Right lobe of liver (tissue), 6 donors: ENCODE measurements at places on chromosomes 3 and 15.

DNA sequence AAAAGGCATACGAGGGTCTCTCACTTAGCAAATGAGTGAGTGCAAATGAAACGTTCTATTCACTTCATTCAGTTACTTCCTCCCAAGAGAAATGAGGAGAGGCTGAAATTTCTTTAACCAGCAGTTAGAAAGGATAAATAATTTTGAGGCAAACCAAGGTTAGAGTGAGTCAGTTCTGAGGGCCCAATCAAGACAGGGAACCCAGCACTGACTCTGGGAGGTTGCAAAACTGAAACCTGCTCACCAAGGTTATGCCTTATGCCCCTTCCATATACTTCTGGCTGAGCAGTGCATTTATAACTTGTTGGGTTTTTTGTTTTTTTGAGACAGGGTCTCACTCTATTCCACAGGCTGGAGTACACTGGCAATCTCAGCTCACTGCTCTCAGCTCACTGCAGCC, 4.5 kb upstream of the RPSA start:
- no peak for DNase-seq

- DNase-seq: no peak
Observed at GRCh38 chr3:197599089-197599765, 43.5 kb upstream of the BDH1 start.

DNA sequence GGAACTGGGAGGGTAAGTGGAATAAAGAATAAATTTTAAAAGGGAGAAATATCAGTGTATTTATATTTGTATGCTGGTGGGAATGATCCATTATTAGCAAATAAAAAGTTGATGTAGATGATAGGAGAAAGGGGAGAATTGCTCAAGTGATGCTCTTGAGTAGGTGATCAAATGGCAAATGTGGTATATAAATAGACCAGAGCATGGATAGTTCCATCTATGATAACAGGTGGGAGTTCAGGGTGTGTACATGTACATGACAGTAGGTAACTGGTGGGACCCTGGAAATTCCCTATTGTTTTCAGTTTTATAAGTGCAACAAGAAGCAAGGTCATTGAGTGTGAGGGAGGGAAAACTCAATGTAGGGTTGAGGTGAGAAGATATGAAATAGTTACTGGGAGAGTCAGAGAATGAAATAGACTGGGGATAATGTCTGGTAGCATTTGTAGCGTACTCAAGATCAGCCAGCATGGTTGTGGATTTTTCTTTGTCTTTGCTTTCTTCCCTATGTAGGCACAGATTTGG, 31.3 kb upstream of the EBLN2 start:
- no peak for DNase-seq

GRCh38 chr15:100105101-100105500, 236.7 kb downstream of the ADAMTS17 start:
- DNase-seq: peak; percentile 27
